ENCODE measurements at places on chromosomes 2 and 18.

- DNase-seq: no peak
Observed at GRCh38 chr2:20343128-20343527, 7.5 kb downstream of the PUM2 start.

GRCh38 chr2:84458551-84459017 lies 496 bp downstream of the SUCLG1 start:
- no peak for DNase-seq

- DNase-seq: no peak
Observed at GRCh38 chr2:207135340-207135739, 30.4 kb downstream of the KLF7 start.

DNA sequence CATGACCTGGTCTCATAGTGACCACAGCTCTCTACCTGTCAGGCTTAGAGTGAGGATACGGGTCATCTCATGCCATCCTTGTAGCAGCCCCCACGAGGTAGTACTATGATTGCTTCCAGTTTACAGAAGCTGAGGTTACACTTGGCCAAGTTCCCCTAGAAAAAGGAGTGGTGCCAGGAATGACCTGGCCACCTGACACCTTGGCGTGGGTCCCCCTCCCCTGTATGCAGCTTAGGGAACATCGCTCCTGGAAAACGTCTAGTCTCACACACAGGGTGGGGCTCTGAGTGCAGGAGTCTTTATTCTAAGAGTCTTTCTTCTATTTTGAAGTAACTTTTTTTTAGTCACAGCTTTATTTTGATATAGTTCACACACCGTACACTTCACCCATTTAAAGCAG lies 14.8 kb downstream of the NPPC start:
- DNase-seq: no peak
